ENCODE measurements at places on chromosomes 3 and 15.

DNA sequence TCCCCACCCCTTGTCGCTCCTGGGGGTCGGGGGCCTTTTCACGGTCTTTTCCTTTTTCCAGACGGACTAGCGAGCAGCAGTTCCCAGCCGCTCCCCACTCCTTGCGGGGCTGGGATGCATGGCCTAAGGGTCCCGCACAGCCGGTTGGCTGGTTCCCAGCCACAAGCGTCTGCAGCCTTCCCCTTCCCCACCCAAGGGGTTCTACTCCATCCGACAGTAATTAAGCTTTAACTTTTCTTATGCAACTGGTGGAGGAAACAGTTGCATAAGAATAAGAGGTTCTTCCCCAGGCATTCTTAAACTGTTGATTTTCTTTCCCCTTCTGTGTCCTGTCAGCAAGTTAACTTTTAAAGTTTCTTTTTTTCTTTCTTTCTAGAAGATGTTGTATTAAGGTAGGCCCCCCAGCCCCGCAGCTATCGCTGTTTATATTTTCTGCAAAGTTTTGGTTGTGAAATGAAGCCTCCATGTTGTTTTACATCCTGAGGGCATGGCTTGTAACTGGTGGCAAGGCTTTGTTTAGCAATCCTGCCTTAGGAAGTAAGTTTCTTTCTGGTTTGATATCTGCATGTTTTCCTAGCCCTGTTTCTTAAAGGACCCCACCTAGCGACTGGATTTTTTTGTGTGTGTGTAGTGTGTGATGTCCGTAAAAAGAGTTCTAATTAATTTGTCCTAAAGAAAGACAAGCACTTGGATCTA lies 207.5 kb downstream of the ZNF385D start:
- no peak for DNase-seq

GRCh38 chr15:38684440-38685010 lies 119.9 kb upstream of the RASGRP1 start:
- no peak for DNase-seq

GRCh38 chr3:160660902-160661301 lies 16.1 kb upstream of the ARL14 start:
- DNase-seq, result no peak

DNA sequence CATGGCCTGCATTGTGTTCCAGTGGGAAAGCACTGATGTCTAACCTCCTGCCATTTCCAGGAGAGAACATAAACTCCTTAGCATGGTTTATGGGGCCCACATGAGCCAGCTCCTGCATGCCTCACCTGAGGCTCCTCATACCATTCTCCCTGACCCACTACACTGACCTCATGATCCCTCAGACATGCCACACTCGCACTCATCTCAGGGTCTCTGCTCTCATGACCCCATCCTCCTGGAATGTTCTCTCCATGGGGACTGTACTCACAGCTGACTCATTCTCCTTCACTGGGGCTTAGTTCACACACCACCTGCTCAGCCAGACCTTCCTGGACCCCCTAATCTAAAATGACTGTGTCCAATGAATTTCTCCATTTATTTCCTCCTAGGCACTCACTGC lies 4.0 kb upstream of the LMCD1 start:
- no peak for DNase-seq

- DNase-seq, result no peak
Observed at GRCh38 chr3:45929042-45929679, 14.1 kb upstream of the CXCR6 start.

DNA sequence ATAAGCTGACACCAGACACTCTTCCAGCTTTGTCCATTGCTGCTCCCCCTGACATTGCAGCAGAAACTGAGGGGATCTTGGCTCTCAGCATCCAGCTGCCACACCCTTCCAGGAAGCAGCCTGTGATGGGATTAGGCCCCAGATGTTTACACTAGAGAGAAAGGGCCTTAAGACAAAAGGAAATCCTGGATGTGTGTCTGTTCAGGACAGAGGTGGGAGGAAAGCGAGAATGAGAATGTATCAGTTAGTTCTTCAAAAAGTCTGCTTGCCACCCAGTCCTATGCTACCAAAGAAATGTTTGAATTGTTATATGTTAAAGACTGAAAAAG lies 58.8 kb downstream of the HES1 start:
- no peak for DNase-seq

DNA sequence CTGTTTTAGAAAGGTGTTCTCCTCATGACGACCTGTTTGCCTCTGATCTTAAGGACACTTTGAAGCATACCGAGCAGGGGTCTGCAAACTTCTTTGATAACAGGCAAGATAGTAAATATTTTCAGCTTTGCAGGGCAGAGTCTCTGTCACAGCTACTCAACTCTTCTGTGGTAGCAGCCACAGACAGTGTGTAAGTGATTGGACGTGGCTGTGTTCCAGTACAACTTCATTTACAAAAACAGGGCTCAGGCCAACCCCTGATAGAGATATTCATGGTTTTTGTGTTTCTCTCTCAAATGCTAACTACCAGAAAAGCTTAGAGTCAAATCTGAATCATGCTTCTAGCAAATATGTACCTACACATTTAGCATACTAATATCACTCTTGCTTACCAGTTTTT lies 51.5 kb downstream of the TGFBR2 start:
- DNase-seq, result no peak
